Myocyte (in vitro differentiated cells): ENCODE measurements at places on chromosomes 4 and X. TPM values are rescaled to one million over a fixed set of nuclear protein-coding genes. Genes with fewer than 3 reads are reported as not detected.
A peak's percentile ranks its signal among the peaks of the same experiment; 100 is the strongest.

The CXCL3 gene
- total RNA-seq, result 1.8 and 3.1 TPM in 2 replicates

DNA sequence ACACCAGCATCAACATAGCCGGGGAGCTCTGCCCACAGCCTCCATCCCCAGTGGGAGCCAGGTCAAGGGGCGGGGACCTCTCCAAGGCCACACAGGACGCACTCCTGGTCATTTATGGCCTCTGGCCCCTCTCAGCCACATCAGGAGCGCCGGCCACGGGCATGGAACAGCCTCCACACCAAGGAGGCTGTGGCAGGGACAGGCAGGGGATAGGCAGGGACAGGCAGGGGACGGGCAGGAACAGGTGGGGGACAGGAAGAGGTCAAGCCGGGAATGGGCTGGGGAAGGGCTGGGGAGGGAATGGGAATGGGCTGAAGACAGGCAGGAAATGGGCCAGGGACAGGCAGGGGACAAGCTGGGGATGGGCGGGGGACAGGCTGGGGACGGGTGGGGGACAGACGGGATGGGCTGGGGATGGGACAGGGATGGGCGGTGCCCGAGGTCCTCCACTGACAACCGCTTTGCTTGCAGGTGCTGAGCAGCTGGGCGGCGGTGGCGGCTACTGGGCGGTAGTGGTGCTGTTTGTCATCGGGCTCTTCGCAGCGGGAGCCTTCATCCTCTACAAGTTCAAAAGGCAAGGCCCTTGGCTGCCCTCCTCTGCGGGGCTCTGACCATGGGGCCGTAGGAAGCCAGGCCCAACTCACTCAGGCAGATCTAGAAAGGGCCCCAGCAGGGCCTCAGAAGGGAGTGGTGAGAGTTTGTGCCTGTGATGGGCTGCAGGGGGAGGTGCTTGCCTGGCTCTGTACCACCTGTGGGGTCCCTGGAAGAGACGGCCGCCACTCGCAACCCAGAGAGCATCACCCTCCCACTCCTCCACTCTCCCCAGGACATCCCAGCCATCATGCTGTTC lies 205.6 kb downstream of the AFAP1 start:
- DNase-seq, result no peak

GRCh38 chr4:86398187-86398586 lies 38.3 kb upstream of the MAPK10 start:
- DNase-seq, result no peak

- peak; percentile 43 for DNase-seq
Measured at GRCh38 chr4:116016201-116016600, 902.8 kb upstream of the NDST4 start.

GRCh38 chr4:117623326-117623725 lies 411.0 kb upstream of the NDST3 start:
- DNase-seq, result no peak
